Testis (tissue), 5 donors: ENCODE measurements at places on chromosomes 2 and 18. TPM values are rescaled to one million over a fixed set of nuclear protein-coding genes. Genes with fewer than 3 reads are reported as not detected.

Gene FN1
- polyA plus RNA-seq = 245 TPM

Gene UGT1A4
- 0.25 TPM for polyA plus RNA-seq

Gene CYP27C1
- polyA plus RNA-seq = 0.47 TPM

Gene ZNF892
- polyA plus RNA-seq = 7.1 TPM

Gene HRH4
- polyA plus RNA-seq = 0.42 TPM
